ENCODE measurements at places on chromosomes 6 and 20.
A peak's percentile ranks its signal among the peaks of the same experiment; 100 is the strongest.

GRCh38 chr6:43377710-43378229 lies 8.3 kb upstream of the ZNF318 start:
- DNase-seq, result peak; percentile 41

- DNase-seq, result peak; percentile 55
These were observed 20.4 kb upstream of the EFHC1 start for GRCh38 chr6:52399511-52400312.

- DNase-seq, result no peak
These were observed 151.5 kb downstream of the TASP1 start for GRCh38 chr20:13487202-13487601.

DNA sequence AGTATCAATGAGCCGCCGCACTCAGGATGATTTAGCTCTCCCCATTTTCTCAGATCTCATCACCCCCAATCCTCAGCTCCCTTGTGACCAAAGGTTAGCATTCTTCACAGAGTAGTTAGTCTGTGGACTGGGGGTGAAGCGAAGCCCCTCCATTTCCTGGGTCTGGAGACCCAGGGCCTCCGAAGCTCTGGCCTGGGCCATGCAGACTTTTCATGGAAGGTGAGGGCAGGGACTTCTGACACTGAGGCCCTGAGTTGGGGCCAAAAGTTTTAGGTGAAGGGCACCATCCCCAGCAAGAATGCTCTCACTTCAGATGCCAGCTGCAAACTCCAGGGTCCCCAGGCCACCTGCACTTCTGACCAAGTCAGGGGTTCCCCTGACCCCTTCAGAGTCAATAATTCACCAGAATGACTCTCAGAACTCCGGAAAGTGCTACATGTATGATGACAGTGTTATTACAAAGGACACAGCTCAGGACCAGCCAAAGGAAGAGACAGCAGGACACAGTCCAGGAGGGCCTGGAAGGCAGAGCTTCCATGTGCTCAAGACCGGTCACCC lies 65.7 kb upstream of the DUSP22 start:
- DNase-seq, result no peak

- DNase-seq, result no peak
These were observed 7.5 kb upstream of the BFSP1 start for GRCh38 chr20:17538517-17539170.

- no peak for DNase-seq
These were observed 104.9 kb upstream of the SLC22A23 start for GRCh38 chr6:3561725-3562124.

- DNase-seq, result no peak
These were observed 3.7 kb upstream of the RAET1E start for GRCh38 chr6:149901444-149902140.

DNA sequence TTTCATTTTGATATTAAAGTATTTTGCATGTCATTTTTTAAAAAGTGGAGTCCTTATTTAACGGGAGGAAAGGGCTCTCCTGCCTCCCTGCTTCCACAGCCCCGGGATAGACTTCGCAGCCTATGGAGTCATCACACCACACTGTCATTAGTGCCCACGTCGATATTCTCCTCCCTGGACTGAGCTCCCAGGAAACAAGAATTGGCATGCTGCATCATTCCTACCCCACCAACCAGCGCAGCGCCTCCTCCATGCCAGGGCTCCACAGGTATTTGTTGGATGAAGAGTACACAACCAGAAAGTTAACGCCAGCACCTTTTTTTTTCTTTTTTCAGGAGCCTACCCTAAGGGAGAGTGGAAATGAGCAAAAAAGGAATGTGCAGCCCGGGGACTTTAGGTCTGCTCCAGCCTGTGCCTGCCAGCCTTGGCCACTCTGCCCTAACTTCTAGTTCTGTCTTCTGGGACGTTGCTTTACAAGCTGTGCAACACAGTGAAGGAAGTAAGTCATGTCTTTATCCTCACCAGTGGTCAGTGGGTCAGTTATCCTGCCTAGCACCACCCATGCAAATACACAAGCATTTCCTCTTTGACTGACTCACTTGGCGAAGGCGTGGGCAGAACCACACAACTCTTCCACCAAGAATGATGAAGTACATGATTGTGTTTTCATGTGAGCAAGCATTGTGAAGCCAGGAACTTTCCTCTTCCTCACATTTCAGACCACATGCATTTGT lies 180.7 kb upstream of the UST start:
- DNase-seq, result no peak

- no peak for DNase-seq
These were observed 167.1 kb upstream of the ATXN1 start for GRCh38 chr6:16928387-16928786.

DNA sequence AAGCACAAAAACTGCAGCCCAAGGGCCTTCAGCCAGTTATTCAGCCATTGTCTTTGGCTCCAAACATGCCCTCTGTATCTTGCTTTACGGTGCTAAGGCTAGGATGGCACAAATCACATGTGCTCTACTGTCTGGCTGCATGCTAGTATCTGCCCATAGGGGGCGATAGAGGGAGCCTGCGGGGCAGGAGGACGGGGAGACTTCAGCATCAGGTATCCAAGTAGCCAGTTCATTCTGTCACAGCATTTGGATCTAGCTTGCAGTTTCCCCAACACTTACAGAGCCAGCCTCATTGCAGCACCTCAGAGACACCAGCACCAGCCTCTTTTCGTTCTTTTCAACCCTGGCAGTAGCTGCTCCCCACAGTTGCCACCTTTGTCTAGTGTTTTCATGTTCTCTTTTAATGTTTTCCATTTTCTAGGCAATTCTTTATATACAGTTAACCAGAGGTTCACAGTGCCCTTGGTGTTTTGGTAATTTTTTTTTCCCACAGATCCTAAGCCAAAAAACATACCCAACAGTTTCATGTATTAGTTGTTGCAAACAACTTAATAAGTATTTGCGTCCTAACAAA lies 705.9 kb downstream of the PTPRT start:
- no peak for DNase-seq

- DNase-seq, result no peak
These were observed 105.9 kb downstream of the LY86 start for GRCh38 chr6:6694368-6694780.

- no peak for DNase-seq
These were observed 36.4 kb upstream of the CD83 start for GRCh38 chr6:14081126-14081525.

DNA sequence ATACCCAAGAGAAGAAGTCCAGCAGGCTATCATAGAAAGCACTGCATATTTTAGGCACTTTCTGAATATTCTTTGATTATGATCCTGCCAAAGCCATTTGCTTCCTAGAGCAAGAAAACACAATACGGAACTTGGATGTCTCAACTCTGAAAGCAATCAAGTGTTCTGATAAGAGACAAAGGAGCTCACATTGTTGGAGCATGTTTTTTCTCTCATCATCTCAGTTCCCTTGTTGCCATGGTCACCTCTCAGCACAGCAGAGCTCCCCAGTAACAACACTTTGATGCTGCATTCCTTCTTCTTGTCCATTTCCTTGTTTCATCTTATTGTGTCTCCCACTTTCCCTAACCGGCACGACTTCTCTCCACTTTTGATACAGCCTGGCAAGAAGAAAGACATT lies 168.7 kb upstream of the FUT9 start:
- DNase-seq, result no peak

DNA sequence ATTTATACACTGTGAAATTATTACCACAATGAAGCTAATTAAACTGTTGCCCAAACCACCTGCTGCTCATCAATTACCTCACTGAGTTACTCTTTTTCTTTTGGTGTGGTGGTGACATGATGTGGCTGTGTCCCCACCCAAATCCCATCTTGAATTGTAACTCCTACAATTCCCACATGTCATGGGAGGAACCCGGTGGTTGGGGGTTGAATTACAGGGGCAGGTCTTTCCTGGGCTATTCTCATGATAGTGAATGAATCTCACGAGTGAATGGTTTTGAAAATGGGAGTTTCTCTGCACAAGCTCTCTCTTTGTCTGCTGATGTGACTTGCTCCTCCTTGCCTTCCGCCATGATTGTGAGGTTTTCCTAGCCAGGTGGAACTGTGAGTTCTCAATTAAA lies 145.0 kb downstream of the LRRC1 start:
- no peak for DNase-seq

GRCh38 chr6:139423971-139424667 lies 49.7 kb upstream of the CITED2 start:
- DNase-seq, result no peak

DNA sequence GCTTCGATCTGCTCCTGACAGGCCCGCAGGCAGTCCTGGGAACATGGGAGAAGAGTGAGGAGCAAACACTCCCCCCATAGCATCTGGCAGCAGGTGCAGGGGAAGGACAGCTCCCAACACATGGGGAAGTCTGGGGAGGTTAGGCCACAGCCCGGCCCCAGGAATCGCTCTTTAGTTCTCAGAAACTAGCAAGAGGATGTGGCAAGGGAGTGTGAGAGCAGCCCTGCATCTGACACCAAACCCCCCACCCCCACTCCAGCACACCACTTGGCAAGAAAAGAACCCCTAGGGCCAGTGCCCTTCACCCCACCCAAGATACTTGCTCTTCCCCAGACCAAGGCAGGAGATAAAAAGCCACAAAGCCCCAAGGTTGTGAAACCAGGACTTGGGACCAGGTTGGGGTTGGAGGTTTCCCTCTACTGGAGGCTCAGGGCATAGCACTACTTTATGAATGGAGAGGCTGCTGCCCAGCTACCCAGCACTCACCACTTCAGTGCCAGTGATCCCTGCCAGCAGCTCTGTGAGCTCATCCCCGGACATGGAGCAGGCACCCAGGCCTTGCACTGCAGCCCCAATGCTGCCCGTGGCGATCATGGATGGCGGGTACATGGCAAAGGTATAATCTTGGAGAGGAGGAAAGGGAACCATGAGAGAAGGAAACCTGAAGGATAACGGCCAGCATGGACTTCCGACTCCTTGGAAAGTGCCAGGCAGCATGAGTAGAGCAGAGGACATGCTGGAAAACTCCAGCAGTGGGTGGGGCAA lies 5.4 kb downstream of the CCND3 start:
- DNase-seq, result peak; percentile 48

- no peak for DNase-seq
These were observed 441.6 kb downstream of the HACE1 start for GRCh38 chr6:104418125-104418524.

- no peak for DNase-seq
These were observed 86.7 kb downstream of the SYNJ2 start for GRCh38 chr6:158068156-158068892.

- no peak for DNase-seq
These were observed 19.2 kb downstream of the MAPK13 start for GRCh38 chr6:36149476-36149875.

DNA sequence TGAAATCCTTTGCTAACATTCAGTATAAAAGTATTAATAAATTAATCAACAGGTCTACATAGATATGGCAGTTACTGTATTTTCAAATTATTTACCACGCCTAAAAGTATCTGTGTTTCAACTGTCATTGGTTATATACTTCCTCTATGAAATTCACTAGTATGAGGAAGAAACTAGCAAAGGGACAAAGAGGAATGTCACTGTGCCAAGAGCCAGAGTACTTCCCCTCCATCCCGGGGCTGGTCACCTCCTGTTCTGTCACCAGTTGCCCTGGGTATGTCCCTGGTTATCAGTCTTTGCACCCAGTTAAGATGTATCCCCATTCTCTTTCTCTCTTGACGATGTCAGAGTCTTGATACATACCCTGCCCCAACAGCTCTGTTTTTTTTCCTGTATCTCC lies 476.8 kb upstream of the SOX4 start:
- DNase-seq, result no peak

DNA sequence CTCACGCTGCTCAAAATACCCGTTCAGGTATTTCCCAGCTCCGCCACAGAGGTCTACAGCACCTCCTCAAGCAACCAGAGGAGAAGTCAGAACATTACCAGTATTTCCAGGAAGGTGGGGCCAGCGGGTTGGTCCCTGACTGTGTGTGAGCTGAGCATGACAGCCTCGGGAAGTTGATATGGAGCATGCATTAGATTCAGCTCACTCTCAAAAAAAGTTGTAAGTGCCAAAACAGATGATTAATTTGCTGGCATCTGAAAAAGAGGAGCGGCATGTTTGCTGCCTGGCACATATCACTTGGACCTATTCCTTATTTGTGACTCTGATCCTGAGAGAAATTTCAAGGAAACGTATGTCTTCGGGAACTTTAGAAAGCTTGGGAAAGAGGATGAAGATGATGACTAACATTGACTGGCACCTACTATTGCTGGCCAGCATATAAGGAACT lies 32.3 kb downstream of the ELOVL2 start:
- DNase-seq, result no peak

GRCh38 chr6:105616521-105616920 lies 213.6 kb upstream of the PREP start:
- DNase-seq, result no peak

DNA sequence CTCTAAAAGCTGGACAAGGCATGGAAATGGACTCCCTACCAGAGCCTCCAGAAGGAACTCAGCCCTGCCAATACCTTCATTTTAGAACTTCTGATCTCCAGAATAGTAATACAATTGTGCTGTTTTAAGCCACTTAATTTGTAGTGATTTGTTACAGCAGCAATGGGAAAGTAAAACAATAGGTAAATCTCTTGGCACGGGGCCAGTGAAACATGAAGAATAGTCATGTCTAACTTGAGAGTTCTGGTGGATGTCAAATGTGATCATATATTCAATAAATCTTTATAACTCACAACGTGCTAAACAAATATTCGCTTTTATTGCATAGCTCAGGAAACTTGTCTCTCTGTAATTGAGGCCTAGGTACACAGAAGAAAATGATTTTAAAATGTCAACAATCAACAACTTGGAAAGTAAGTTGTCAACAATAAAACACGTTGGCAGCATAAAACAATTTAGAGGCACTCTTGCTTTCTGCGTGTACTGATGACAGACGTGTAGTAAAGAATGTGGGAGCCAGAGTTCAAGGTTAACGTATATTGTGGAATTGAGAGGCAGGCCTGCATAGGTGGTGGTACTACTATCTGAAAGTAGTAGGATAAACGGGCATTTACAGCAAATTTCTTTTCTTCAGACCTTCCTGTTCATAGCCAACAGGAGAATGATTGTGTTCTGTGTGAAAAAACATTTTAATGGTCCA lies 140.5 kb upstream of the OPRM1 start:
- DNase-seq, result no peak

DNA sequence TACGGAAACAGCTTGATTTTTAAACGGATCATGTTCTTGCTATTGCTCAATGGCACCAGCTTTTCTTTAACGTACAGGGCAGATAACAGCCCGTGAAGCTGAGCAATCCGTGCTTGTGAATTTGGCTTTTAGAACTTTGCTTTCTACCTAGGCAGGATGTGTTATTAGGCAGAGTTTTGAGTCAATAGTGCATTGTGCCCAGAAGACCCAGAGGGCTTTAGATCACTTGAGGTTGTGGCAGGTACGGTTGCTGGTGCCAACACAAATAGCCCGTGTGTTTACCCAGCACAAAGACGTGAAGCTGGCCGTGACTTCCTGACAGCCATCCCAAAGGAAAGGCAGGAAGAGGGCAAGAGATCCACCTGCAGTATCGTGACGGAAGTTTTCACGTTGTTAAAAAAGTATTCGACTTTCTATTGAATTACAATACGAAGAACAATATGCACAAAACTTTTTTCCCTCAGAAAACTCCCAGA lies 117.4 kb upstream of the FRMD1 start:
- peak; percentile 96 for DNase-seq

- DNase-seq, result peak; percentile 54
These were observed 12.3 kb downstream of the HMGN4 start for GRCh38 chr6:26550250-26550993.

GRCh38 chr20:11447371-11448100 lies 470.2 kb upstream of the BTBD3 start:
- DNase-seq, result no peak
